Smooth muscle cell of trachea (primary cell): ENCODE measurements at places on chromosomes 6 and 20. TPM values are rescaled to one million over a fixed set of nuclear protein-coding genes. Genes with fewer than 3 reads are reported as not detected.

MUC21 gene
- not detected in 2 replicates for total RNA-seq

MAS1 gene
- total RNA-seq: not detected in 2 replicates

TMEM239 gene
- under 0.01 TPM in 1 of 2 replicates, not detected in the other for total RNA-seq

PBOV1 gene
- total RNA-seq: not detected in 2 replicates

PLTP gene
- total RNA-seq: 39.0 and 162 TPM in 2 replicates

ADGRF5 gene
- under 0.01 and 0.15 TPM in 2 replicates for total RNA-seq

CLVS2 gene
- total RNA-seq: under 0.01 TPM in 1 of 2 replicates, not detected in the other
